Smooth muscle cell of the brain vasculature (primary cell): ENCODE measurements at places on chromosomes 7 and 10.

DNA sequence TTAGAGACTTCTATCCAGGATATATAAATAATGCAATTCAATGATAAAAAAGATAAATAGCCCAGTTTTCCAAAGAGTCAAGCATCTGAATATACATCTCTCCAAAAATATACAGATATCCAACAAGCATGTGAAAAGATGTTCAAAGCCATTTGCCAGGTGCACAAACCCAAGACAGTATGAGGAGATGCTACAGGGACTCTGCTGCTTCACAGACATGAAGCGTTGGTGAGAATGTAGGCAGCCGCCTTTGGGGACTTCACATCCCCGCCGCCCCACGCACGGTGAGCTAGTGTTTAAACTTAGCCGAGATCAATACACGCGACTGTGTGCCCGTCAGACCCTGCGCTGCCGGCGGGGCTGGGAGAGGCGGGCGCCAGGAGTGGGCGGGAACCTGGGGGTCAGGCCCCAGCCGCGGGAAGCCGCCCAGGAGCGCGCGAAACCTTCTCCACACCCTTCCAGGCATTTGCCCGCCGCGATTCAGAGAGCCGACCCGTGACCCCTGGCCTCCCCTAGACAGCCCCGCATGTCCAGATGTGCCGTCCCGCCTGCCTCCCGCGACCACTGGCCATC is 927 bp upstream of the ALOX5 start:
- DNase-seq: no peak

GRCh38 chr7:103391150-103391549 is 43.7 kb downstream of the PSMC2 start:
- no peak for DNase-seq

- DNase-seq: no peak
These were observed 98.8 kb downstream of the PTPN20 start for GRCh38 chr10:47010036-47010435.

- DNase-seq: no peak
These were observed 23.1 kb downstream of the KIF5B start for GRCh38 chr10:32033171-32033570.

GRCh38 chr7:4726566-4726965 is 44.5 kb downstream of the FOXK1 start:
- DNase-seq: no peak

DNA sequence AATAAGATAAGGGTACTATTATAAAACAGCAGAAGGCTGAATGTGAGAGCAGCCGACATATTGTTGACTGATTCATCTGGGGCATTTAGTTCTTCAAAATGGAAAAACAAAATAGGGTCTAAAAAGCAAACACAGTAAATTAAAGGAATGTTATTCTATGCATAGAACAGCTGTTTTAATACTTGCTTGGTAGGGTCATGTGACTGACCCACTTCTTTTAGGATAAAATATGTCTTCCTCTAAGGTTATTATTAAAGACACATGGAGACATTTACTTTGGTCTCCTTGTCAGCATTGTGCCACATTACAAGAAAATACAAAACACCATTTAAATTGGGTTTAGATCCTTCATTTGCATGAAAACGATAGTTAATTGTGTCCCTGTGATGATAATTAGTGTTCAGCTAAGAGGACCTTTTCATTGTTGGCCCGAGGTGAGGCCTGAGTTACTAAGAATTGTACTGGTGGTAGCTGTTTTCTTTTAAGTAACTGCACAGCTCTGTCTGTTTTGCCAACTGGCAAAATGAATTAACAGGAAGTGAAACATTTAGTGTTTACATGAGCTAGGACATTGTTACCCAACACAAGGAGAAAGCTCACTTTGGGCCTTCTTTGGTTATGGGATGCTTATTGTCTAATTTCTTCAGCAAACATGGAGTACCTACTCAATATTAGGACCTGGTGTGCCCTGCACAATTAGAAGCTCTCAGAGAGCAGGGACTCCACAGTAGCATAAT is 764.4 kb downstream of the LRMDA start:
- no peak for DNase-seq

DNA sequence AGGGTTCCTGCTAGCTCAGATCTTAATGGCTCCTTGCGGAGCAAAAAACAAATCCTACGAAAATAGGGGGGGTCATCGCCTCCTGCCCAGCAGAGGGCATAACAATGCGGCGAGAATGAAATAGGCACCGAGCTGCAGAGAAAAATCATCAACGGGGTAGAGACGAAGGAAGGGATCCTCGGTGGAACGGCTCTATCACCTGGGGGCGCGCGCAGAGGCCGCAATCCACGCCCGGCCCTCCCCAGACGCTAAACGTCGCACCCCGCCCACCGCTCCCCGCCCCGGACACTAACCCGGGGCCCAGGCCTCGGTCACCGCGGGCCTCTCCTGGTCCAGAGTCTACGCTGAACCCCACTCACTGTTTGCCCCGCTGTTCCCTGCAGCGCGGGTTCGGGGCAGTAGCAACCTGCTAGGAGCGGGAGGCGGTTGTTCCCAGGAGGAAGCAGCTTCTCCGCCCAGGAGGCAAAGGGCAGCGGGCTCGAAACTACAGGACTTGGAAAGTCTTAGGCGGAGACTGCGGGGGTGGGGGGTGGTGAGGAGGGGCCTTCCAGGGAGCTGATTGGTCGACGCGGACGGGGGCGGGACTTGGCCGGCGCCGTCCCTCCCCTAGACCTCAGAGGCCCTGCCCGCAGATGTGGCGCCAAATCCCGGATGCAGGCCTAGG is at the start of gene TCAF1:
TCAF1 (minus strand) TSS at position 509 of the 664 bp plus-strand sequence. CDS start 25,568 bp downstream, outside the sequence.
- DNase-seq: peak; percentile 88

GRCh38 chr10:132291826-132292225 is 15.9 kb downstream of the STK32C start:
- no peak for DNase-seq

- DNase-seq: no peak
These were observed 94.5 kb downstream of the GRB10 start for GRCh38 chr7:50688226-50688590.

GRCh38 chr10:11177381-11177780 is 159.7 kb downstream of the CELF2 start:
- no peak for DNase-seq

DNA sequence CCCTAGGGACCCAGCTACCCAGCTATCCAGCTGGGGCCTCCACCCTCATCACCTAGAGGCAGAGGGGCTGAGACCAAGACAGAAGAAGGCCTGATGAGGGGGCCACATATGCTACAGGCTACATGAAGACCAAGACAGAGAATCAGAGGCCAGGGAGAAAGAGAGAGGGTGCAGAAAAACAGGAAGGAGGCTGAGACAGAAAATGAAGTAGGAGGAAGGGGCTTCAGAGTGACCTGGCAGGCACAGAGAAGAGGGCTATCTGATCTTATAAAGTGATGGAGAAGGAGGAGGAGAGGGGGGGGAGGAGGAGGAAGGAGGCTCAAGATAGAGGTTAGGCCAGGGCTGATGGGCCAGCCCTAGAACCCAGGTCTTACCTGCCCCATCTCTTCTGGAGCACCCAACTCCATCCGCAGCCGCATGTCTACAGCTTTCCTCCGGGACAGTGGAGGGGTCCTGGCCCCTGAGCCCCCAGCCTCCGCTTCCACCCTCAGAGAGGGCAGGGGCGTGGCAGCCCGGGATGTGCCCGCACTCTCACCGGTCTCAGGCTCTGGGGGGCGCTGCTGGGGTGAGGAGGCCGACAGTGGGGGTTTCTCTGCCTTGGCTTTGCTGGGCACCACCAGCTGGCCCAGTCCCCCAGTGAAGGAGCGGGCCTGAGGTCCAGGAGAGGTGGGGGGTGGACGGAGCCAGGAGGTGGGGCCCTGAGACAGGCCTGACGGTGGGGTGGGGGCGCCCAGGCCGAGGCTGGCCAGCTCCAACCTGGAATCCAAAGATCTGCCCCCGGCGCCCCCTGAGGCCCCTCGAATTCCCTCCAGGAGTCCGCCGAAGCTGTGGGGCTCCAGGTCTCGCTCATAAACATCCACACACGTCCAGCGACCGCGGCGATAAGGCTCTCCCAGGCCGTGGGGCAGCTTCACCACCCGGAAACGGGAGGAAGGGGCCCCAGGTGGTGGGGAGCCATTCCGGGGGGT is 1.8 kb downstream of the TSC22D4 start:
- no peak for DNase-seq

- DNase-seq: peak; percentile 32
These were observed 48.7 kb upstream of the DYNC1I1 start for GRCh38 chr7:95723583-95724180.

DNA sequence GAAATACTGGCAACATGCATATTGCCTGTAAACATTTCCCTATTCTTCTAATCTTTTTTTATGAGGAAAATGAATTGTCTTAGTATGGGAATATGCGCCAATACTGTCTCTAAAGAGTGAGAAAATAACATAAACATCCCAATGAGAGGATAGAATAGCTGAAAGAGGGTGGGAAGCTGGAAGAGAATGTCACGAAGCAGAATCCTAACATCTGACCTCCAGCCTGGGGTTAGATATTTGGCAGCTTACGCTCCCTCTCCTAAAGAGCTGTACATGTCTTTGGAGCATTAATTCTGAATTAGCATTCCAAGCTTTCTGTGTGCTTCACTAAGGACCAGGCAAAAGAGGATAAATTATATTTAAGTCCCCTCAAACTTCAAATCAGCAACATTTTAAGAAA is 31.6 kb upstream of the SLC16A12 start:
- DNase-seq: no peak

GRCh38 chr7:66169616-66170015 is 35.5 kb upstream of the TPST1 start:
- DNase-seq: no peak

DNA sequence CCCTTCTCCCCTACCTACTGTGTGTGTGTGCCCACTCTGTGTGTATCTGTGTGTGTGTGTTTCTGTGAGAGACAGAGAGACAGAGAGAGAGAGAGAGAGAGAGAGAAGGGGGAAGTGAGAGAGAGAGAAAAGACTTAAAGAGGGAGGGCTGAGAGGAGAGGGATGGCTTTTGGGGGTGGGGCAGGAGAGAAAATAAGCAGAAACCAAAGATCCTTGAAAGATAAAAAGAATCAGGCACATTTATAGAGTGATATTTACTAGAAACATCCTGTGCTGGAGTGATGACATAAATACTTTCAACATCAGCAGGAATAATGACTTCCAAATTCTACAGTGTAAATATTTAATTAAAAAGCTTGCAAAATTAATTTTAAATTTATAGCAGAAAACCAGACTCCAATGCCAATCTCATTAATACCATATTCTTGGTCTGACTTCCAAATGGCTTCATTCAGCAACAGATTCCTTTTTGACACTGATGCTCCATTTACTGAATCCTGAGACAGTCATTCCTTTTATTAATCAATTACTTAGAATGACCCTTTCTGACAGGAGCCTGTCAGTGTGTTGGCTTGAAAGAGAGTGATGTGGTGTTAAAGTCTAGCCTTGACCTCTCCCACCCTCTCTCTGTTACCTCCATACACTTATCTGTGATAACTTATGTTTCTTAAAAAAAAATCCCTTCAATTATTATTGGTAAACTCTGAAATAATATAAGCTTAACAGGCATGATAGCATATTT is 41.7 kb upstream of the WNT2 start:
- DNase-seq: no peak

DNA sequence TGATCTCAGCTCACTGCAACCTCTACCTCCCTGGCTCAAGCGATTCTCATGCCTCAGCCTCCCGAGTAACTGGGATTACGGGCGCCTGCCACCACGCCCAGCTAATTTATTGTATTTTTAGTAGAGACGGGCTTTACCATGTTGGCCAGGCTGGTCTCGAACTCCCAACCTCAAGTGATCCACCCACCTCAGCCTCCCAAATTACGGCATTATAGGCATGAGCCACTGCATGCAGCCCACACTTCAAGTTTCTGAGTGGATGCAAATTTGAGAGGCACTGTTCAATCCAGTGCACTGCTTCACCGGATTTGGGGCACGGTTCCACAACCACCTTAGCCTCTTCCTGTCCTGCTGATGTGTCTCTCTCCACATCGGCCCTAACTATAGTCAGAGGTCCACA is 16.5 kb downstream of the CNPY1 start:
- no peak for DNase-seq

- no peak for DNase-seq
These were observed 47.0 kb downstream of the PTN start for GRCh38 chr7:137296576-137296975.

DNA sequence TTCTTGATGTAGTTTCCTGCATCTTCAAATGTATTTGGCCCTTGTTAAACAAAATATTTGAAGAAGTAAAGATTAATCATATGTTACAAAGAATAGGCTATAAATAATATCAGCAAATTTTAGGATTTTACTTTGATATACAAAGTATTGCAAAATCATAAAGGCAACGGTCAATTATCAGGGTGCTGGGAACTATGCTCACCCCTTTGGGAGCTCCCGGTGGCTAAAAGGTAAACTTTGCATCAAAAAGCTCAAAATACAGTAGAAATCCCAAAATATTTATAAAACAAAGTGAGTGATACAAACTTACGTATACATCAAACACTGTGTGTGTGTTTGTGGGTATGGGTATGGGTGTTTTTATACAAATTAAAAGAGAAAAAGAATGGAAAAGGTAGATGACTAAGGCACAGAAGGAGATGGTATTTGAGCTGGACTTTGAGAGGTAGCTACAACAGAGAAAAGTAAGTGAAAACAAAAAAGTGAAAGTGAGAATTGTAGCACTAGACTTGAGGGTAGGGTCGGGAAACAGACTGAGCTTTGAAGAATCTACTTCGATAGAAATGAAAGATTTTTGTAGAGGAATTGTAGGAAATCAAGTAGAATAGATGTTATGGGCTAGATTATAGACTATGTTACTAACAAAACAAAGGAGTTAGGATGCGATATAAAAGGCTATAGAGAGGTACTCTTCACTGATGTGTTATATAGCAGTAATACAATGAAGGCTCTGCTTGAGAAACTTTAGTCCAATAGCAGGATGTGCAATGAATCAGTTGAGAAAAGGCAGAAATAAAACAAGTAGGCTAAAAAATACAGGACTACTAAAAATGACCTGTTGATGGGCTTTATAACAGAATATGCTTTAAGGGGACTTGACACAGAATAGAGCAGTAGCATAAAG is 52.8 kb downstream of the GNAT3 start:
- DNase-seq: no peak

GRCh38 chr10:101375076-101375475 is 21.1 kb downstream of the BTRC start:
- DNase-seq: no peak

DNA sequence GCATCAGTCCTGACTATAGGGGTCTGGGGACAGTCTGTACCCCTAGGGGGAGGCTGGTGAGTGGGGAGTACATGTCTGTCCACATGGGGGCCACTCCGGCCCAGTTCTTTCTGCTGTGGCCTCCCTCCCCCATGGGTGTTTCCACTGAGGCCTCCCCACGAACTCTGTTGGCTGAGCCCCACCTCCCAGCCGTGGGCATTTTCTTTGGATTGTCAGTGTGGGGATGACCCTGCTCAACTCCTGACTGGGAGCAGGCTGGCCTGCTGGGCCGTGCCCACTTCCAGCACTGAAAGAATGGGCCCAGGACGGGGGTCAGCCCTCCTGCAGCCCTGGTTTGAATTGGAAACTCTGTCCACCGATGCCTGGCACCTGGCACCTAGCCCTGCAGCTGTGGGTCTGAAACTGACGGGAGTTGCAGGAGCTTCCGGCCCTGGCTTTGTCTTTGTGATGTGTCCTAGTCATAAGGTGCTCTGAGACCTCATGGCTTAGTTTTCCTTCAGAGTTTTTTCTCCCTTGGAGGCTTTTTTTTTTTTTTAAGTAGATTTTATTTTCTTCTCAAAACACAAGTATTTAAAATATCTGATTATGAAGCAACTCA is 46.5 kb downstream of the LHPP start:
- DNase-seq: no peak
